ENCODE measurements at places on chromosomes 13 and 19. TPM values are rescaled to one million over a fixed set of nuclear protein-coding genes. Genes with fewer than 3 reads are reported as not detected.
A peak's percentile ranks its signal among the peaks of the same experiment; 100 is the strongest.

The TPTE2 gene
- 0.32 TPM for total RNA-seq

The SLC5A5 gene
- total RNA-seq: 2.2 TPM

The PPP1R13L gene
- total RNA-seq: 9.3 TPM

The ZNF829 gene
- 6.3 TPM for total RNA-seq

The ZNF570 gene
- 14.9 TPM for total RNA-seq

The ZNF625 gene
- 7.8 TPM for total RNA-seq

The LSR gene
- total RNA-seq: 9.2 TPM

The MEF2B gene
- total RNA-seq: 1.9 TPM

The DENND1C gene
- total RNA-seq: 3.4 TPM

The ZNF552 gene
- 8.6 TPM for total RNA-seq

GRCh38 chr19:17873786-17874757, 2.3 kb downstream of the SLC5A5 start:
- DNase-seq: no peak

DNA sequence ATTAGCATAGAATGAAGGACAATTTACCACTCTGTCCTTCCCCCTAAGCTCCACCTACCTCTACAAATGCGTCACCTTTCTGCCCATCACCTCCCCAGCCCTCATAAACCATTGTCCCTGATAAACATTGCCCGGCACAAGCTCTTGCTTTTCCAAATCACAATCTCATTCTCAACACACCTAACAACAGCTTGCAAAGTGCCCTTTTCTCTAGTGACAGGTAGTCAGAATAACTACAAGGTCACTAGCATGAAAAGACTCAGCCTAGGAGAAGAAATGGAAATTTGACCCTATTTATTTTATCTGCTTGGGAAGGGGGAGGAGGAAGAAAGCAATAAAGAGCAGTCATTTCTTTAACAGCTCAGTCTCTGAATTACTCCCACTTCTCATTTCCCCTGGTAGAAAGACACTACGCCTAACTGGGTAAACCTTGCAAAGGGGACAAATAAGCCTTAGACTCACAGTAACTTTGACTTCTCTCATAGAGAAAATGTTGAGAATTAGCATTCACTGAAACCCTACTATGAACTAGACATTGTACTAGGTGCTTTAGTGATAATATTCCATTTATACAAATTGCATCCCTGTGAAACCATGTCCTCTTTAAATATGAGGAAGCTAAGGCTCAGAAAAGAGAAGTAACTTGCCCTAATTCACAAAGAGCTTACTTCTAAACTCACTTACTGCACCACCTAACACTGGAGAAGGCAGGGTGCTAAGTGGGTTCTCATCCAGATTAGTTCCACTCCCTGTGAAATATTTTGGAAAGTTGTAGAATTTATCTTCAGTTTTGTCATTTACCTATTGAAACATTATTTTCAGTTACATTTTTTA, 116.2 kb upstream of the FNDC3A start:
- no peak for DNase-seq

- DNase-seq: no peak
Measured at GRCh38 chr19:34391813-34392212, 12.4 kb upstream of the PDCD2L start.

GRCh38 chr13:33153421-33154404, 131.8 kb downstream of the STARD13 start:
- no peak for DNase-seq

- no peak for DNase-seq
Measured at GRCh38 chr13:107562203-107562602, 653.1 kb downstream of the LIG4 start.

GRCh38 chr19:39982883-39983282, 11.9 kb downstream of the PSMC4 start:
- no peak for DNase-seq

DNA sequence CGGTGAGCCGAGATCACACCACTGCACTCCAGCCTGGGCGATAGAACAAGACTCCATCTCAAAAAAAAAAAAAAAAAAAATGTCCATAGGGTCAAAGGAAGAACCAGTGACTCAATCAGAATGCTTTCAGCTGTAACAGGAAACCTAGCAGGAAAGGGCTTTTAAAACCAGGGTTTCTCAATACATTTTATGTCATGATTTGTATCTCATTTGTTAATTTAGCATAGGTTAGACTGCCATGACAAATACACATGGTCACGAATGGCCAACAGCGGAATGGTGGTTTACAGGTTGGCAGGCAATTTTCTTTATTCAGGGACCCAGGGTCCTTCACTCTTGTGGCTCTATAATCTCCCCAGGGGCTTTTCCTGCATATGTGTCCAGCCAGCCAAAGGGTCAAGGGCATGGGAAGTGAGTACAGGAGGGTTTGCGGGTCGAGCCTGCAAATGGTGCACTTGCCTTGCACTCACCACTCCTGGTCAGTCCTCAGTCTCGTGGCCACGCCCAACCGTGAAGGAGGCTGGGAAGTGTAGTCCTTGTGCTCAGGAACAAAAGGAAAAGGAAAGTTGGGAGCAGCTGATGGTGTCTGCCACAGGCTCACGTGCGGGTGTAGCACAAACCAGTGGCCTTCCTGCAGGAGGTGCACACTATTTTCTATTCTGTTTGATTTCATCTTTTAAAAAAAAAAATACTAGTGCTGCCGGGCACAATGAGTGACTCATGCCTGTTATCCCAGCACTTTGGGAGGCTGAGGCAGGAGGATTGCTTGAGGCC, 14.8 kb downstream of the DHX34 start:
- DNase-seq: no peak

GRCh38 chr13:30900436-30900835, 5.6 kb upstream of the MEDAG start:
- DNase-seq: no peak

GRCh38 chr13:22227895-22228294, 557.0 kb downstream of the FGF9 start:
- DNase-seq: no peak

- no peak for DNase-seq
Measured at GRCh38 chr19:47280183-47280797, 5.6 kb downstream of the INAFM1 start.

GRCh38 chr13:68176475-68176874, 946.3 kb upstream of the PCDH9 start:
- no peak for DNase-seq

DNA sequence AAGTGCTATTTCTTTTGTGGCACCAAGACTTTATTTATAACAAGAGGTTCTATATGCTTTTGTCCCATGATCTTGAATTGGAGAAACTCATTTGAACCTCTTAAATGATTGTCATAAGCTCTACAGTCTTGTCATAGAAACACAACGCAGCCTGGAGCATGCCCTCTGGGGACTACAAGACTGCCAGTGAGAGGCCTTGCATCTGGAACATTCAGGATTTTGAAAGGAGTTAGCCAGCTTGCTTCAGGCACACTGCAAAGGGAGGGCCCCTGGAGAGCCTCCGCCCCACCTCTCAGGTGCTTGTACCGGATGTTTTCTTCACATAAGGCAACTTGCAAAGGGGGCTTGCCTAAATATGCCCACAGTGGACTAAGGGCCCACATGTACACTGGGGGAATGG, 130.5 kb downstream of the LIG4 start:
- no peak for DNase-seq

DNA sequence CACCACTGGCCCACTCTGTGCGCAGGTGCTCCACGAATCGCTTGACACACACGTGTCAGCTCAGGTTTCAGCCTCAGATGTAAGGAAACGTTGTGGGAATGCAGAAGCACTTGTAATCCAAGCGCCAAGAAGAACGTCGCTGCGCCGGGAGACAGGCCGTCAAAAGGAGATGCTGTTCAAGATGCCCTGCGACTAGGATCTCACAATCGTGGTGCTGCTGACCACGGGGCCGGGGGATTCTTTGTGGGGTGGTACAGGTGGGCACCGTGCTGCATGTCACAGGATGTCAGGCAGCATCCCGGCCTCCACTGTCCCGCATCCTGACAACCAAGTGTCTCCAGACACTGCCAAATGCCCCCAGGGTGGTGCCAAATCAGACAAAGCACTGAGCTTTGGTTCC, 16.9 kb upstream of the SIGLEC11 start:
- no peak for DNase-seq

DNA sequence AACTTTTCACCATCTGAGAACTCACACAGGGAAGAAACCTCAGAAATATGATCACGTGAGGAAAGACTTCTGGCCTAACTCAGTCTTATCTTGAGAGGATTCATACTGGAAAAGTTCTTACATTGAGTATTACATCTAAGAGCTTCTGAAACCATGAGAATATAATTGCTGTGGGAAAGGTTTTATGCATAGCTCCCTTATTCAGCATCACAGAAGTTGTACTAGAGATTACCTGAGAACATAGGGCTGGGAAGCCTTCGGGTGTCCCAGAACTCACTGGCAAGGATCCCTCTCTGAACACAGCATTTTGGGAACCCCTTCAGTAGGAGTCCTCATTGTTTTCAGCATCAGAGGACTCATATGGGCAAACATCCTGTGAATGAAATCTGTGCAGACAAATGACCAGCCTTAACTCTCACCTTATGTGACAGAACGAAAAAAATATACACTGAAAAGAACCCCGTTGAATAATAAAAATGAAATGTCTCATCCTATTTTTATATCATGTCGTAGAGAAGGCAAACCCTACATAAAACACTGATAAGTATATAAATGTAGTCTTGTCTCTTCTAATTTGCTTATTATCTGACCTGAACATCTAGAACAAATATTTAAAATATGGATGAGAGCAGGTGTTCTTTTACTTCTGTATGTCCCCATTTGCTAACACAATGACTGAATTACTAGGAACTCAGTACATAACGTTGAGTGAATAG, 14.2 kb downstream of the ZNF274 start:
- DNase-seq: no peak

- DNase-seq: no peak
Measured at GRCh38 chr19:17455308-17456123, 5.2 kb downstream of the NXNL1 start.

DNA sequence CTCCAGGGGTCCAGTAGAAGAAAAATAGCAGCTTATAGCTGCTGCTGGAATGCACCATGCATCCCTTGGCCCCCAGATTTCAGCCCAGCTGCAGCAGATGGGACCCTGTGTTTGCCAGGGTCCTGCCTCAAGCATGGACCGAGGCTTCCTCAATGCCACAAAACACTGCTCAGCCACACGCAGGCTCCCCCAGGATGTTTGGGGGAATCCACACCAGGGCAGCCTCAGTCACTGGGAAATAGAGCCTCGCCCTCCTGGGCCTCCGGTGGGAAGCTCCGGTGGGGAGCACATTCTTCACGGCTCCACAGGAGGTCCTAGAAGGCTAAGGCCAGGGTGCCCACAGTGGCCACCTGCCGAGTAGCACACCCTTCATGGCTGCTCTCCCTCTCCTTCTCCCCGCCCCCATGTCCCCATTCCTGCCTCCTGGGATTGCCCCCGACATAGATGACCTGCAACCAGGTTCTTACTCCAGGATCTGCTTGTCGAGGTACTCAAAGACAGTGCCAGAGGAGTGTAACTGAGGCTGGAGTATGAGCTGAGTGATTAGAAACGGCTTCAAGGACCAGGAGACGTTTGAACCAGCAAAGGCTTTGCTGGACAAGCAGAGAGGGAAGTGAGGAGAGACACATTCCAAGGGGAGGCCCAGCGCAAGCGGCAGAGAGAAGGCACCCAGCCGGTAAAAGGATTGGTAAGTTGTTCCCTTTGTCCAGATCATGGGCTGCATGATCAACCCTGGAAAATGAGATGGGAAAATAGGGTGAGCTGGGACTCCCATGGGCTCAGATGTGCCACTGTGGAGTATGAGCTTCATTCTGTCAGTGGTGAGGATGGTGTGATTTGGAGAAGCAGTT, 110.7 kb upstream of the UQCRFS1 start:
- DNase-seq: no peak

DNA sequence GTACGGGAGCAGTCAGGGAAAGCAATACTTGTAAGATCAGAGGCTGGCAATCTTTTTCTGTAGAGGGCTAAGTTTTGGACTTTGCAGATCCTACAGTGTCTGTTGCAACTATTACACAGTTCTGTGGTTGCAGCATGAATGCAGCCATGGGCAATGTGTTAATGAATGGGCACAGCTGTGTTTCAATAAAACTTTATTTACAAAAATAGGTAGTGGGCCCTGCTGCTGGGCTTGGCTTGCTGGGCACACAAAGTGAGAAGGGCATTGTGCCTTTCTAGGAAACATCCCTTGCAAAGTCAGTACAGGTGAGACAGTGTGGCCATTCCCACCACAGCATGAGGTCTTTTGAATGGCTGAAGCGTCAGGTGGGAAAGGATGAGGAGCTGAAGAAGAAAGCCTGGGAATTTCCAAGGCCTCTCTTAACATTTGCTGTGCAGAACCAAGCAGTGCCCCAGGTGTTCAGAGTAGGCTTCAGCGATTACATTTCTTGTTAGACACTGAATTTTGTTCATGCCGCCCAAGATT, 9.1 kb downstream of the KL start:
- no peak for DNase-seq

- DNase-seq: no peak
Measured at GRCh38 chr13:51643882-51644281, 59.6 kb downstream of the WDFY2 start.

GRCh38 chr19:29491491-29491890, 34.3 kb upstream of the VSTM2B start:
- no peak for DNase-seq

DNA sequence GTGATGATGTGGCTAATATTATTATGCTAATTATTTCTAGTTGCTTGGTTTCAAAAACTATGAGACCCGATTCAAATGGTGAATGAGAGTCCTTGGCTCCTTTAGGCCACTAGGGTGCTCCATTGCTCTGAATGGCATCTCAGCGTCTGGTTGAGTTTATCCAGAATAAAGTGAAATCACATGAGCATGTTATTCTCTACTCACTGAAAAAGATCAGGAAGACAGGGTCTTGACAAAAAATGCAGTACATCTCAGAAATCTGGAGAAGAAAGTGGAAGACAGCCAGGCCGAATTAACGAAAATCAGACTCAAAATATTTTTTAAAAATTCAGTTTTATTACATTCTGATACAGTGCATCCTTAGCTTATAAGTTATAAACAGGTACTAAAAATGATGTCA, 516.2 kb downstream of the MYO16 start:
- peak; percentile 48 for DNase-seq

GRCh38 chr19:4691373-4691772, 21.2 kb upstream of the MYDGF start:
- no peak for DNase-seq

DNA sequence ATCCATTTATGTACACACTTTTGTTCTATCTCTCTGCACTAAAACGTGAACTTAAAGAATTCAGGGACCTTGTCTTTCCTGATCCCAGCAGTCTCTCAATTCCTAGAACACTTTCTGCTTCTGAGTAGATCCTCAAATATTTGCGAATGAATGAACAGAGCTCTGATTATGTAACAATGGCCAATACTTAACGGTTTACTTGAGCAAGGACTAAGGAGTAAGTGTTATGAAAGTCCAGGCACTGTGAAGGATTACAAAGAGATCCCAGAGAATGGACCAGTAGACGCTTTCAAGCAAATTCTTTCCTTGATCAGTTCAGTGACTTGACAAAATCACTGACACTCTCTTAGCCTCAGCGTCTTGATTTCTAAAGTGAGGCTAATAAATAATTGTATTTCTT, 514.5 kb upstream of the KLHL1 start:
- no peak for DNase-seq

Measured in dorsolateral prefrontal cortex (tissue), 122 donors.